Islet precursor cell (in vitro differentiated cells): ENCODE measurements at places on chromosomes 6 and 20.
A peak's percentile ranks its signal among the peaks of the same experiment; 100 is the strongest.

GRCh38 chr6:155404937-155405336, 50.7 kb downstream of the NOX3 start:
- DNase-seq = no peak

- DNase-seq = no peak
These were observed 69.7 kb upstream of the ADGRF4 start for GRCh38 chr6:47628448-47629272.

DNA sequence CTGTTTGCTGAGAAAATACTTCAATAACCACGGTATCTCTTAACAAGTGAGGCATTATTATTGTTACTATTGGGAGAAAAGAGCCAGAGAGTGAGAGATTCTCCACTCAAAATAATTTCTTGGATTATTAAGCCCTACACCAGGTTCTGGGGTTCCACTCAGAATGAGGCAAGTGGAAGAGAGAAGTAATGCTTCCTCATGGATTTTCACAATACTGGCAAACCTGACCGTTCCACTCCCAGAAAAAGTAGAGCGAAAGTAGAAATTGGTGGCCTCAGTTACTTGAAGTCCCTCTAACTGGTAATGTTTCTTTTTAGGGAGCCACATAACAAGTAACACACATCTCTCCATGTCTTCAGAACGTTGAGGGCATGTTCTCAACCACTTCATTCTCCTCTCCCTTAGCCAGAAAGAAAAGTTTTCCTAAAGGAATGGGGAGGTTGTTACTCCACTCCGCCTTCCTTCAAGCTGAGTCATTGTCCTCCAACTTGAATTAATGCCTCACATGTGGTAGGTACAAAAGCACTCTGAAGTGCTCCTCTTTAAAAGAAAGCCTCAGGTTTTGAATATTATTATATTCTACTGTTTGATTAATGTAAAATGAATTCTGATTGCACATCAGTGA, 1.9 kb downstream of the BAG2 start:
- DNase-seq = peak; percentile 64

- DNase-seq = no peak
These were observed 68.0 kb downstream of the BTBD9 start for GRCh38 chr6:38571721-38572120.

DNA sequence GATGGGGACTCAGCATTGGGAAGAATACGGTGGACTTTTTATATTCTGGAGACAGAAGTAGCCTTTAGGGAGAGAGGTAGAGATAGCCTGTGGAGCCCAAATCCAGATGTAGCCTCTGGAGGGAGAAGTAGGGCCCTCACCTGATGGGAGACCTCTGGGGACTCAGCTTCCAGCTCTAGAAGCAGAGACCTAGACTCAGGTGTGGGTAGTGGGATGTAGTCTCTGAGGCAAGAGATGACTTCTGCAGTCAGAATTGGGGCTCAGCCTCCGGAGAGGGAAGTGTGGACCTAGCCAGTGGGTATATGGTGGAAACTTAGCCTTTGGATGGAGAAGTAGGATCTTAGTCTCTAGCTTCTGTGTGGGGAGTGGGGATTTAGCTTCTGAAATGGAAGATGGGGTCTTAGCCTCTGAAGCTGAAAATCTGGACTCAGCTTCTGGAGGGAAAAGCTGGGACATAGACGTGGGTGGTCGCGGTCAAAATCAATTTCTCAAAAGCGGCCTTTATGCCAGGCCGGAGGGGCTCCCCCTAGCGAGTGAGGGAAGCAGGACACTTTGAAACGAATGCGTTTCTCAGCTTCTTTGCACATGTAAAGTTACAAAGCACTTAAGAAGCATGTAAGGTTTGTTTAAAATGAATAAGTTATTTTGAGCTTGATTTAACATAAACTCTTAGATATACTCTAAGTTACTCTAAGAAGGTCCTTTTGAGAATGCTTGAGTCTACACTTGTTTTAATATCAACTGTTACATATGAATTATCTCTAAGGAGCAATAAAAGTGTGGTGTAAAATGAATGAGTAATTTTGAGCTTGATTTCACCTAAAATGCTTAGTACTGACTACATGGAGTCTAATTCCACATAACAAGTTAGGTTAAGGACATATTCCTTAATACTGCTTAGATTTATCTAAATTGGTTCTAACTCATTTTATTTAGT, 12.9 kb upstream of the ZNF343 start:
- no peak for DNase-seq

- DNase-seq = no peak
These were observed 135.8 kb downstream of the PXDC1 start for GRCh38 chr6:3615391-3616380.

DNA sequence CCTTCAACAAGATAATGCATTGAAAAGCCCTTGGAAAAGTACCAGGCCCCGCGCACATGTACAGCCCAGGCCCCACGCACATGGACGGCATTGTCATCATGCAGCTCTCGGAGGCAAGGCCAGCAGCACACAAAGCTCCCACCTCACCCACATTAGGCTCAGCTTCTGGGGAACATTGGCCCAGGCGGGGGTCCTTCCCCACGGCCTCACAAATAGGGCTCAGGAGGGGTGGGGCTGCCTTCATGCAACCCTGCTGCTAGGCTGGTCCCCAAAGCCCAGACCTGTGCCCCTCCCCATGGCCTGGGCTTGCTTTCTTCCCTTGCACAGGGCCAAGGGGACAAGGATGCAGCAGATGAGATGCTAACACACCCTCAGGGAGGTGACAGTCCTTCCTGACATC, 26.7 kb downstream of the NPEPL1 start:
- peak; percentile 37 for DNase-seq

DNA sequence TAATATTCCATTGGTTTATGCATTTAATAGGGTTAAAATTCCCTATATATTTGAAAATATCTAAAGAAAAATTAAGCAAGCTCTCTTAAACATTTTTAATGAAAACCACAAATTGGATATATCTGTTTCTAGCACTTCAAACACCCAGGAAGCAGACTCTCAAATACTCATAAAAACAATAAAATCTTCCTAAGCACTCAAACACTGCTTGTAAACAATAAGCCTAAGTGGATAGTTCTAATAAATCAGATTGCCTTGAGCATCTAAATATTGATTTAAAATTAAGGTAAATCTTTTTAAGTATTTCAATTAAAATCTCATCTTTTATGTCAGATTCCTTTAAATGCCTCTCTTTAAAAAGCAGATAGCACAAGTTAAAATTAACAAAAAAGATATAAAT, 254.4 kb downstream of the KCNQ5 start:
- no peak for DNase-seq

DNA sequence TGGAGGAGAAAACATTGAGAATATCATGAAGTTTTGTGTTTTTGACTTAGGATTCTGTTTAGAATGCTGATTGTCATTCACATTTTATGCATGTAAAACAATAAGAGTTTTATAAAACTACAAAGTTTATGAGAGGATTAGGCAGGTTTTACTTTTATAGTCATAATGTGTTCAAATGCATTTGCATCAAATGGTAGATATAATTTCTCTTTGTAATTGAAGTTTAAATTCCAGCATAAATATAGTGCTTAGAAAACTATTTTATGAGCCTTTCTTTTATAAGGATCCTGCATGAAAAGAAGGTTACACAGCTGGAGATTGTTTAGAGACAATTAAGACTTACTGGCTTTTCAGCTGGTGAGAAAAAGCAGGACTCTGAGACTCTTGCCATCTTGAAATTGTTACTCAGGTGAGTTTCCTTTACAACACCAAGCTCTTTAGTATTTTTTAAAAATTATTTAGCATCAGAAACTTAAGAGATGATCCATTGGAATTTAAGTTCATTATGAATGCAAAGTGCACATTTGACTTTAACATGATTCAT, 157.1 kb upstream of the MAN1A1 start:
- no peak for DNase-seq

- DNase-seq = peak; percentile 73
These were observed 24.8 kb upstream of the FOXQ1 start for GRCh38 chr6:1287103-1287591.

DNA sequence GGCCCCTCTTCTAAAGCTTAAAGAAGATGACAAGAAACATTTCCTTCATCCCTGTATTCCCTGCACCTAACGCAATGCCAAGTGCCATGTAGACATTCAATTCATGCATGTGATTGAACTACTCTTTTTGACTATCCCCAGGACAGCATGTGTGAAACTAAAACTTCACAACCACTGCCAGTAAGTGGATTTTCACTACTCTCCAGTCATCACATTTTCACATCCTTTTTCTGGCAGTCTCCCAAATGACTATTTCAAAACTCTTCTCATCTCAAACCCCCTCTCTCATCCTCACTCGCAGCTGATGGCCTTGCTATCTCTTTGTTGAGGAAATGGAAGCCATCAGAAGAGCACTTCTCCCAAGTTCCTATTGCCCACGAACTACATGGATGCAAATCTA, 122.6 kb downstream of the OPRM1 start:
- no peak for DNase-seq

DNA sequence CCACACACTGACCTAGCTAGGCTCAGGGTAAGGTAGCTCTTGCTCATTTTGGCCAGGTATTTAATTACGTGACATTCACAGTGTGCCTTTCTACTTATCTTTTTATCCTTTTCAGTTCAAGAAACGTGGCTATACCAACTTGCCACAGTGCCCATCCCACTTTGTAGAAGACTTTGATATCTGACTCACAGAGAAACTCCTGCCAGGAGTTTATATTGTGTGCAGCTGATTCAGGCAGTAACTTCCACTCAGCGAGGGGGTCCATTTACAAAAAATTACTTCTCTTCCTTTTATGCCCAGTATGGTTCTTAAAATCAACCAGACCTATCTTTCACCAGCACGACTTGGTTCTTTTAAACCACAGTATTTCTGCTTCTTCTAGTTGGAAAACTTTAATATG, 75.6 kb downstream of the PRL start:
- DNase-seq = no peak

DNA sequence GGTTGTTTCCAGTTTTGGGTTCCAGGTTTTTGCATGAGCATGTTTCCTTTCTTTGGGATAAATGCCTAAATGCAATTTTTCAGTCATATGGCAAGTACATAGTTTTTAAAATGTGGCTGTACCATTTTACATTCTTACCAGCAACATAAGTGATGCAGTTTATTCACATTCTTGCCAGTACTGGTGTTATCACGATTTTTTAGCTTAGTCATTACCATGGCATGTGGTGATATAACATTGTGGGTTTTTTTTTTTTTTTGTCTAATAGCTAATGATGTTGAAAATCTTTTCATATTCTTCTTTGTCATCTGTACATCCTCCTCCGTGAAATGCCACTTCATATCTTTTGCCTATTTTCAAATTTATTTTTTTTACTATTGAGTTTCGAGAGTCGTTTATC, 2.9 kb upstream of the TDRD6 start:
- no peak for DNase-seq

GRCh38 chr6:157233686-157234085, 89.6 kb downstream of the TMEM242 start:
- no peak for DNase-seq

GRCh38 chr6:158042245-158042798, 60.7 kb downstream of the SYNJ2 start:
- peak; percentile 95 for DNase-seq

DNA sequence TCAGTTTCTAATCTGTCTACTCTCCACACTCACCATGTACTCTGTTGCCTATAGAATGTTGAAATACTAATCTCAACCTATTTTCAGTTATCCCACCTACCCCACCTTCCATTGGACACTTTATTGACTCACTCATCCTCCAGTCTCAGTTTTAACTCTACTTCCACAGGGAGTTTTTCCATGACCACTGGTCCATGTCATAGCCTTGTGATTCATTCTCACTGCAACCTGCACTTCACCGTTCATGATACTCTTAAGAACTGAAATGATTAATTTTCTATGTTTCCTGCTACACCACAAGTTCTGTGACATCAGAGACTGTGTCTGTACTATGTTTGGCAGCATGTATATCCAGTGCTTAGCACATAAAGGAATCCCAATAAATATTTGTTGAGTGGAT, 122.8 kb upstream of the HSF2 start:
- DNase-seq = no peak

- DNase-seq = no peak
These were observed 29.1 kb upstream of the HDAC2 start for GRCh38 chr6:114000069-114000468.

- no peak for DNase-seq
These were observed 77.2 kb downstream of the CD164 start for GRCh38 chr6:109305028-109305427.

GRCh38 chr6:14804785-14805210, 441.1 kb upstream of the JARID2 start:
- no peak for DNase-seq

DNA sequence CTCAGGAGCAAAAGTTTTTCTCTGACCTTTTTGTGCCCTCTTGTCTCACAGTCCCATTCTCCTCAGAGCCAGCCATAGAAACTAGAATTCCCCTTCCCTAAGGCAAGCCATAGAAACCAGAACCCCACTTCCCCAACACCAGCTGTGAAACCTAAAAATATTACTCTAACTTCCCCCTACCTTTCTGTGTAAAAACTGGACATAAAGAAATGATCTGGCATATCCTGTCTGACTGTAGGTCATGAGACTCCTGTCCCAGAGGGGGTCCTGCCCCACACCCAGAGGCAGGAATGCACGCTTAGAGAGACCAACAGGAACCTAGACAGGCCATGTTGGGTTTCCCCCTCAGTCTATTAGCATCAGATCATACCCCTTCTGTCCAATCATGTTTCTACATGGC, 140.6 kb upstream of the SLC22A16 start:
- no peak for DNase-seq

GRCh38 chr6:130376936-130377335, 11.1 kb downstream of the TMEM200A start:
- DNase-seq = no peak

DNA sequence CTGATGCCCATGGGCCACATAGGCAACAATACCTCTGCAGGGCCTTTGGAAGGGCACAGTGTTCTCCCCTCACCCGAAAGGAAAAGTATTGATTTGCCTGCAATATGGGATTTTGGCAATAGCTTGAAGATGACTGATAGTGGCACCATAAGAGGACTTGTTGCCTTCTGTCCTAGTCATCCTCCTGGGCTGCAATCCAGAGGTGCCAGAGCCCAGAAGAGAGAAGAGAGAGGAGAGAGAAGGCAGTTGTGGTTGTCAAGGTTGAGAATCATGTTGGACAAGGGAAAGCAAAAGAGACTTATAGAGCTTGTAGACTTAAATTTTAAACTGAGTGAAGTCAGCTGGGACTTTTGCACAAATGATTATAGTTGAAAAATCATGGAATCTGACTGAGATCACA, 14.6 kb downstream of the HDGFL1 start:
- DNase-seq = no peak

GRCh38 chr6:139165324-139165723, 30.4 kb downstream of the HECA start:
- no peak for DNase-seq

DNA sequence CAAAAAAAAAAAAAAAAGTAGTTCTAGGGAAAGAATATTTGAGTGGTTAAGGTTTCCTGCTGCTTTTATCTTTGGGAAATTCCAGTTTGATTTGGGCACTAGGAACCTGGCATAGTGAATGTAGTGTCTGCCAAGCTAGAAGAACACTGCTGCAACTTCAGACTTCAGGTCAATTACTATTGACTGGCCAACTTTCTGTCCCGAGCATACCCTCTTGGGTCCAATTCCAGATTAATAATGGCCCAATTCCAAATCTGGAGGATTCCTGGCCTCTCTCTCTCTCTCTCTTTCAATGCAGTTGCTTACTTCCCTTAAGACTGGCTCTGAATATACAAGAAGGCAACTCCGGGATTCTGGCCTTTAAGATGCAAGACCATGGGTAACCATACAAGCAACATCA, 74.9 kb downstream of the ANKEF1 start:
- no peak for DNase-seq
